Naive thymus-derived CD8-positive, alpha-beta T cell (primary cell): ENCODE measurements at places on chromosomes 16 and 17.

DNA sequence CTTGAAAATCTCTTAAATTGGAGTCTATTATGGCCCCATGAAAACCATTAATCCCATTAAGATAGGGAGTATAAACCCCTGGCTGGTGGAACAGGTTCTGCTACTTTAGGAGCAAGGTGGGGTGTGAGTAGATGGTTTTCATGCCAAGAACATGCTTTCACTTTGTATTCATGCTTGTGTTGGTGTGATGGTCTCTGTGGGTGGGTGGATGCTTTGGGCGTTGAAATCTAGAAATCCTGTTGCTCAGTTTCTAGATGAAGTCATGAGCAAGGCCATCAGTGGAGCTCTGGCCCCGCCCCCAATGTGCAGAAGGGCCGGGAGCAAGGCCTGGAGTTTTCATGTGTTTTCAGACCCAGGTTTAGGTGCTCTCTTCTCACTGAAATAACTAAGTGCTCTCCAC is 20.1 kb downstream of the PLD6 start:
- DNase-seq = no peak

DNA sequence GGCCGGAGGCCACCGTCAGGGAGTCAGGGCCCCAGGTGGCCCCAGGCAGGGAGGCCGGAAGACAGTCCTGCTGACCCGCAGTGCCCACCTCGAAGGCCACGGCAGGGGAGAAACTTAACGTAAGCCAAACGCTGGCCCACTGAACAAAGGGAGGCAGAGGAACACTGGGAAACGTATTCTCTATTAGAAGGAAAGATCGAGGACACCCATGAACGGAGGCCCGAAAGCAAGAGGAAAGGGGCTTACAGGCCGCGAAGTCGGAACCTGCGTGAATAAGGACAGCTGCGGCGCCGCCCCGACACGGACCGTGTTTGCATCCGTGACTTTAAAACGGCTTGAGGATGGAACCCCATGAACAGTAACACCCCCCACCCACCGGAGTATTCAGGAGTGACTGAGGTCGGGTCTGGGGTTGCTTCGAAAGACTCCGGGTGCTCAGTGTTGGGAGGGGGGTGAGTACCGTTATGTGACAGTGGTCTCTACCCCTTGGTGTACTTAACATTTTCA is 102.4 kb upstream of the METRNL start:
- no peak for DNase-seq

DNA sequence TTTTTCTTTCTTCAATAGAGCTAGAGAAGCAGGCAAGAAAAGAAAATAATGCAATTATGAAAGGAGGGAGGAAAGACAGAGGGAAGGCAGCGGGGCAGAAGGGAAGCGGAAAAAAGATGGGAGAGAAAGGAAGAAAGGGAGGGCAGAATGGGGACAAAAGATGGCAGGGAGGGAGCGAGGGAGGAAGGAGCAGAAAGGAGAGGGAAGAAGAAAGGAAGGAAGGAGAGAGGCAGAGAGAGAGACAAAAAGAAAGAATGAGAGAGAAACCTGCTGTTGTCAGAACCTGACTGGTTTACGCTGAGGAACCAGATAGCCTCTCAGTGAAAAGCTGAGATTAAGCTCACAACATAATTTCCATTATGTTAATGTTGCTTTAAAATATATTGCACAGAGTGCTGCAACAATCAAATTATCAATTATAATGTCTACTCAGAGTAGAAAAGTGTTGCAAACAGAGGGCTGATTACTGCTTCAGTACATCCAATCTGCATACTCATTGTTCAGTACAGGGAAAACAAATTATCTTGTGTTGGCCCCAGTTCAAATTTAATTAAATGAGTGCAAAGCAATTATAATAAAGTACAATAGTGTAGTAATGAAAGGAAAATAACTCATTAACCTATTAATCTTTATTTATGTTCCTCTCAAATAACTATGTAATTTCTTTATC is 32.0 kb upstream of the TOX3 start:
- DNase-seq = no peak

DNA sequence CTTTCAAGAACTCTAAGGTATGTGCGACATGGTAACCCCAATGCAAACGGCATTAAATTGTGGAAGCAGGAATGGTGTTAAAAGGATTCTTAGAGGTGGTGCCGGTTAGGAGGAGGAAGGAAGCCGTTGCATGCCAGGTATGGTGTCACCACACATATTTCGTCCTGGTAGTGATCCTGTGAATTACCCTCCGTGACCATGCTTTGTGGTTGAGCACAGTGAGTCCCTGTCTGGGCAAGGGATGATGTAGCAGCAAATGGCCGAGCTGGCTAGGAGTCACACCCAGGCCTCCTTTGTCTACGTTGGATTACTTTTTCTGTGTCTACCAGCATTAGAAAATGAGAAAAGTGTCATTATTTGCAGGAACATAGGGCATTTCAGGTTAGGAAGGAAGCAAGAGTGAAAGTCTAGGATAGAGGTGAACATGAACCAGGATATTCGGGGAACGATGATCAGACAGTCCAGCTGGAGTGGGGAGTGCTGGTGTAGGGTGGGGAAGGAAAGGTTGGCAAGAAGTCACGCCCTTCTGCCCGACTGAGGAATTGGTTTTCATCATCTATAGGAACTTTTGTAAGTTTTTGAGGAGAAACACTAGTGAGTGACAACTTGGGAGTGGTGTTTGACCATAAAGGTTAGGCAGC is 123.5 kb downstream of the PRKCA start:
- no peak for DNase-seq

- no peak for DNase-seq
Measured at GRCh38 chr17:54901230-54901822, 674 bp downstream of the TOM1L1 start.

- no peak for DNase-seq
Measured at GRCh38 chr17:32558997-32559650, 72.3 kb downstream of the CDK5R1 start.

GRCh38 chr17:17443173-17443572 is 33.6 kb upstream of the MED9 start:
- no peak for DNase-seq

GRCh38 chr16:85282842-85283241 is 170.6 kb upstream of the CIBAR2 start:
- no peak for DNase-seq

DNA sequence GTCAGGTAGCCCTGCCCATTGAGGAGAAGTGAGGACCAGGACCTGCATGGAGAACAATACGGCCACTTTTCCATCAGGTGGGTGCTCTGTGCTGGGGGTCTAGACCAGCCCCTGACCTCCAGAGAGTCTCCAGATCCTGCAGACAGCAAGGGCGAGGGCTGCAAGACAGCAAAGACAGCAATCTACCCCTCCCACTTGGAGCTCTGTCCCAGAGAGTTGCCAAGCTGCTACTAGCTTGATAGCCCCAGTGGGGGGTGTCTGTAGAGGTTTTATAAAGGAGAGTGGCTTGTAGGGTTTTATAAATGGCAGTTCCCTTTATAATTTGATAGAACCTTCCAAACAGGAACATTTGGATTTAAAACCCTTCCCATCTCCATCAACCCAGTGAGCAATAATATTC is 16.7 kb upstream of the SLFN11 start:
- DNase-seq = no peak

DNA sequence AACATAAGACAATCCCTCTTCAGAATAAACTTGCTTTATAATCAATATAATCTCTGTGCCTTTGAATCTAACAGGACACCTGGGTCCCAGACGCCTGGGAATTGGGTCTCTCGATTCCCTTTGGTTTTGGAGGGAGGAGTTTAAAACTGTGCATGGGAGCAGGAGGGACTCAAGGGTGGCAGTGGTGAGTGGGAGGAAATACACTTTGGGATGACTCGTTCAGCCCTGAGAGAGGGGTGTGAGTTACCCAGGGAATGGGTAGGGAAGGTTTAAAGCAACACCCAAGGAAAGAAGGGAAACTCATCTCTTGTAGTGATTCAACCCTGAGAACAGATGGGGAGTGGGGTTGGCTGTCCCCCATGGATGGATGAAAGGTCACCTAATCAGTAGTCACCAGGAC is 1.6 kb downstream of the RANGRF start:
- DNase-seq = no peak

- no peak for DNase-seq
Measured at GRCh38 chr16:55651841-55652824, 3.7 kb upstream of the SLC6A2 start.

DNA sequence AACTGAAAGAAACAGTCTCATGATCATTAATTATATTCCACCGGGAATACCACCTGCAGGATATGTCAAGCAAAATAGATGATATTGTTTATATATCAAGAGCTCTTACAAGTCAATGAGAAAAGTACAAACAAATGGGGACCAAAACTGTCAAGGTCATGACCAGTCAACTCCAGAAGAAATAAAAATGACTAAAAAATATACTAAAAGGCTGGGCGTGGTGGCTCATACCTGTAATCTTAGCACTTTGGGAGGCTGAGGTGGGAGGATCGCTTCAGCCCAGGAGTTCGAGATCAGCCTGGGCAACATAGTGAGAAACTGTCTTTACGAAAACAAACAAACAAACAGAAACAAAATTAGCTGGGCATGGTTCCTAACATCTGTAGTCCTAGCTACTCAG is 49.8 kb upstream of the SCNN1B start:
- DNase-seq = no peak

DNA sequence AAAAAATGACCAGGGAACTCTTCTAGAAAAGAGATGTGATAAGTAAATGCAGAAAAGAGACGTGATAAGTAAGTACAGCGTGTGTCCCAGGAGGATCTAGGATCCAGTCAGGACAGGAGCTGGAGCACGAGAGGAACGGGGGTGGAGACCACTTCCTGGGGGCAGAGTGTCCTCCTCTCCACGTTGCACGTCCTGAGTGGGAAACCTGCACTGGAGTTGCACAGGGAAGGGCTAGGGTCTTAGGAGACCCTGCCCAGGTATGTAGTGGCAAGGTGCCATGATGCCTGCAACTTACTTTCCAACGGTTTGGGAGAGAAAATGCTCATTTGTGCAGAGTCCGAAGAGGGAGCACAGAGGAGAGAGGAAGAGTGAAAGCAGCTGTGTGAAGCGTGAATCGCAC is 55.8 kb downstream of the RNF213 start:
- DNase-seq = no peak

DNA sequence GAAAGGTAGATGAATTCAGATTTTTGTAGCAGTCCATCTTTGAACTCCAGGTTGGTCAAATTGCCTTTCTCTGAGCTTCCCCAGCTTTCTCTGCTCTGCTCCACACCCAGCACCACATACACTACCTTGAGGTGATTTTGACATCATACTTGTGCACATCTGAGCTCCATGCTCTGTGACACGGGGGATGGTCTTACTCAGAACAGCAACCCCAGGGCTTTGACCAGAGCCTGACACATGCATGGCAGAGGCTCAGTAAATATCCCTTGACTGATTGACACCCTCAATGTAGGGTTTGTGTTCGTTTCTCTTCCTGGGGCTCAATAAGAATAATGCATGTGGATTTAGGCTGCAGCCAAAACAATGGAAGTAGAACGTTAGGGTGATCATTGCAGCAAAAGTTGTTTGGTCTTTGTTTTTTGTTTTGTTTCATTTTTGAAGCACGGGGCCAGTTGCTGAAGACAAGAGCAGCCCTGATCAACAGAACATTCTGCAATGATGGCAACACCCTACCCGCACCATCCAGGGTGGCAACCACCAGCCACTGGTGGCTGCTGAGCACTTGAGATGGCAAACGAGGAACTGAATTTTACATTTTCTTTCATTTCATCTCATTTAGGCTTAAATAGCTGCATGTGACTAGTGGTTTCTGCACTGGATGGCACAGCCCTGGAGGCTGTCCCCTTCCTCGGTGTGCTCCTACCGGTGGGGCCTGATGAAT is 224.8 kb upstream of the TNRC6C start:
- DNase-seq = no peak

GRCh38 chr16:70480127-70481105 is 26.0 kb downstream of the FCSK start:
- no peak for DNase-seq

- DNase-seq = no peak
Measured at GRCh38 chr17:50765454-50766221, 1.7 kb downstream of the ANKRD40CL start.

GRCh38 chr16:52450916-52451315 is 96.0 kb downstream of the TOX3 start:
- DNase-seq = no peak

GRCh38 chr17:2180768-2181167 is 122.8 kb downstream of the SMG6 start:
- no peak for DNase-seq

DNA sequence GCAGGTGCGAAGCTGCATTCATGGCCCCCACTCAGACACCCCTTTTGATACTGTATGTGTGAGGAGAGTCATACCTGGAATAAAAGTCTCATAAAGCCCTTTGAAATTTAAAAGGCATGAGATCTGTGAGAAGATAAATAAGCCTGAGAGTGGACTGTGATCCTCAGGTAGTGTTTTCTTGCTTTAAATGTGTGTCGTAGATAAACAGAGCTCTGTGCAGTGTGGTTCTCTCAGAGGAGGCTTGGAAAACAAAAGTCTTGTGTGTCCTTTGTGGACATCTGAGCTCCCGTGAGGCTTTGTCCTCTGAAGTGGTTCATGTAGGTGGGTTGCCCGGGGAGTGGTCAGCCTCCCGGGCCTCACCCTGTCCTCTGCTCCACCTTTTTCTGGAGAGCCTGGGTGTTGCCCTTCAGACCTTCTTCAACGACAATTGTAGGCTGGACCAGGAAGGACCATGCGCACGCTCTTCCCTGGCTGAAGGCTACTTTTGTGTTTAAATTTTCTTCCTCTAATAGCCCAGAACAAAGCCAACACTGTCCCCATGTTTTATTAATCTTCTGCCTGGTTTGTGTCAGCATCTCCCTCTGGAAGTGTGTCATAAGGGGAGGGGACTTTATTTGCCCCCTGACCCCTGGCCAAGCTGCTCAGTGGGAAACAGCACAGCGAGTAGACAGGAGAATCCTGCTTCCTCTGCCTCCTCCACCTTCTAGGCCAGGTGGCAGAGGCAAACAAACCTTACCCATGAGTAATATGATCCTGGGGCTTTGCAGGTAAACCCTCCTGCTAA is 151.2 kb downstream of the MSI2 start:
- no peak for DNase-seq

DNA sequence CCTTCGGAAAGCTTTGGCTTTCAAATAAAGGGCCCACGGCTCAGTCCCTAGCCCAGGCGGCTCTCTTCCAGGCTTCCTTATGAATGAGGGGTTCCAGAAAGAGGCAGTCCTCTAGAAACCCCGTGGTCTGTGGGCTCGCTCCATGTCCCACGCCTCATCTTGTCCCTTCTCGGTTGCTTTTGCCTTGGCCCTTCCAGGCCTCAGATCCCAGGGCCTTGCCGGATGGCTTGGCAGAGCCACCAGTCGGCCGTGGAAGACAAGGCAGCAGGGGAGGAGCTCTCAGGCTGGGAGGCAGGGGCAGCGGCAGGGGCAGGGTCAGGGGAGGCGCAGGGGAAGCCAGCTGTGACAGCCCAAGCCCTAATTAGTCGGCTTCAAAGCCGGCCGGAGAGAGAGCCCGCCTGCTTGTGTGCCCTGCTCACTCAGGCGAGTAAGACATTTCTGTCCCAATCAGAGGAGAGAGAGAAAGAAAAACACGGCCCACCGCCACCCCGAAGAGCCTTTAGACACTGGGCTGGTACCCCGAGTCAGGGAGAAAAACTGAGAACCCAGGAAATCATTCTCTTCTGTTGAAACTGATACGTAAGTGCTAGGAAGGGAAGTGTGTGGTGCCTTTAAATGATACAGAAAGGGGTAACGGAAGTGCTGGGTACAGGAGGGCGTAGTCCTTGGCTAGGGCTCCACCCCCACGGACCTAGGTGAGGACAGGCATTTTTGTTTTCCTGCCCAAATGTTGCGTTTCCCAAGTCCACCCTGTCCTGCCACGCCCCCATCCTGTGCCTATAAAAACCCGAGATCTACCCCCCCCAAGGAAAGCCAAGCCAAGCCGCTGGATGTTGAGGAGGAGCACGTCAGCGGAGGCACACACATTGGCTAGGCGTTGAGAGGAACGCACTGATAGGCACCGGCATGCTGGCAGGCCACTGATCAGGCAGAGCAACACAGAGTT is 27.8 kb upstream of the MEIOC start:
- no peak for DNase-seq

GRCh38 chr16:50310308-50311133 is 44.2 kb downstream of the ADCY7 start:
- DNase-seq = no peak
